ENCODE measurements at places on chromosomes 5 and 9. TPM values are rescaled to one million over a fixed set of nuclear protein-coding genes. Genes with fewer than 3 reads are reported as not detected.

The PHF24 gene
- 0.23 TPM for polyA plus RNA-seq

DNA sequence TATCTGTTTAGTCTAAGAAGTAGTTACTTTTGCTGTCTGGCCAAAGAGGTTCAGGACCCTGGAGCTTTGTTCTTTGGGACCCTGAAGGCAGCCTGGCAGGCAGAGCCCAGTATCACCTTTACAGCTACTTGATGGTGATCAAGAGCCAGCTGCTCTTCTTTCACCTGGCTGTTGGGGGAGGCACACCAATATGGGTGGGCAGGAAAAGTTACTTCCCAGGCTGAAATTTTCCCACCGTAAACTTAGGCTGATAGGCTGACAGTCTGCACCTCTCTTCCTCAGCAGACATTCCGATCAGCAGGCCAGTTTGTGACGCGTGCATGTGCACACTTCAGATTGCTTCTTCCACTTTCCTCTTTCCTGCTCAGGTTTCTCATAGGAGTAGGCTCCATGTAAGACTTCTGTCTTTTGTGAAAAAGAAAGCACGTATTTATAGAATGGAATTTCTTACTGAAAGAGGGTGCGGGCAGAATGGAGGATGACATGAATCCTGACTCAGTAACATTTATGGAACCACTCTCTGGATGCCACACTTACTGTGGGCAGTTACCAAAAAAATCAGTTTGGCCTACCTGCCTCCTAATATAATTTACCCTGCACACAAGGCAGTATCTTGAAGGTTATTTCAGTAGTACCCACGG, 223.9 kb upstream of the DMRT1 start:
- no peak for DNase-seq

The C9orf153 gene
- not detected for polyA plus RNA-seq

The NFIB gene
- polyA plus RNA-seq = 107 TPM

DNA sequence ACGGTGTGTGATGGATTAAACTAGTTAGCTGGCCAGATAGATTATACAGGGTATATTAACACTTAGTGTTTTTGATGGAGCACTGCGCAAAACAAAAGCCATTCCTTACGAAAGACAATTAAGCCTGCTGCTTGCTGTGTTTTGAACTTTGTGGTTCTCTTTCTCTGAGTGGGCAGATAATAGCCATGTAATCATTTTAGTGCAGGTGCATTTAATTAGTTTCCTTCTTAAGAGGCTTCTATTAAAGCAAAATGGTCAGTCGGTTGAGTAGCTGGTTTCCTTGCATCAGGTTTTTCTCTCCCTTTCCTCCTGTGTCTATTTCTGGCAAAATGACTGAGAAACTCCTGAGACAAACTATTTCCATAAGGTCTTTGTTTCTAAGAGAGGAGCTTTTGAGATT, 512.5 kb downstream of the DMAC1 start:
- no peak for DNase-seq

DNA sequence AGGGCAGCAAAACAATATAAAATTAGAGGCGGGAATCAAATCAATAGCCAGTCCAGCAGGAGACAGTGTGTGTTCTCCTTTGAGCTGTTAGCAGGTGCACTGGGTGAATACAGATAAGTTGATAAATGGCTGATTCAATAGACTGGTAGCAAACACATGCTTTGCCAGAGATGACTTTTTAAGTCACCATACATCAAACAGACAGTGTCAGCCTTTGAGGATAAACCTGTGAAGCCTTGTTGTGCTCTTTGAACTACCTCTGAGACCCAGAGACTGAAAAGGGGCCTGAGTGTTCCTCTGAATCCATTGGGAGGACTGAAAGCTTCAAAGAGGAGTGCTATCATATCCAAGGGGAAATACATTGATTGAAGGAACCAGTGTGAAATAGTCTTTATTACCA, 301.9 kb downstream of the RASEF start:
- DNase-seq = no peak
